HS-5 (cell line): ENCODE measurements at places on chromosomes 11 and 22.
A peak's percentile ranks its signal among the peaks of the same experiment; 100 is the strongest.

DNA sequence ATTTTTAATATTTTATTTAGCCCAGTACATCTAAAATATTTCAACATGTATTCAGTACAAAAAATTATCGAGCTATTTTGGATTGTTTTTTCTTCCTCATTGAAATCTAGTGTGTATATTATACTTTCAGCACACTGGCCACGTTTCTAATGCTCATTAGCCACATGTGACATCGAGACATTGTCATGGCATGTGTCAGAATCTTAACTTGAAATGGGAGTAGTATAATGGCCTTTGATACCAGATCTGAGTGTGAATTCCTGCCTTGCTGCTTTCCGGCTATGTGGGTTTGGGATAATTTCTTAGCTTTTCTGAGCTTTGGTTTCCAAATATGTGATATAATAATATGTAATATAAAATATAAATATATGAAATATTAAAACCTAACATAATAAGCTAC is 54.3 kb downstream of the BCL2L13 start:
- DNase-seq, result no peak

DNA sequence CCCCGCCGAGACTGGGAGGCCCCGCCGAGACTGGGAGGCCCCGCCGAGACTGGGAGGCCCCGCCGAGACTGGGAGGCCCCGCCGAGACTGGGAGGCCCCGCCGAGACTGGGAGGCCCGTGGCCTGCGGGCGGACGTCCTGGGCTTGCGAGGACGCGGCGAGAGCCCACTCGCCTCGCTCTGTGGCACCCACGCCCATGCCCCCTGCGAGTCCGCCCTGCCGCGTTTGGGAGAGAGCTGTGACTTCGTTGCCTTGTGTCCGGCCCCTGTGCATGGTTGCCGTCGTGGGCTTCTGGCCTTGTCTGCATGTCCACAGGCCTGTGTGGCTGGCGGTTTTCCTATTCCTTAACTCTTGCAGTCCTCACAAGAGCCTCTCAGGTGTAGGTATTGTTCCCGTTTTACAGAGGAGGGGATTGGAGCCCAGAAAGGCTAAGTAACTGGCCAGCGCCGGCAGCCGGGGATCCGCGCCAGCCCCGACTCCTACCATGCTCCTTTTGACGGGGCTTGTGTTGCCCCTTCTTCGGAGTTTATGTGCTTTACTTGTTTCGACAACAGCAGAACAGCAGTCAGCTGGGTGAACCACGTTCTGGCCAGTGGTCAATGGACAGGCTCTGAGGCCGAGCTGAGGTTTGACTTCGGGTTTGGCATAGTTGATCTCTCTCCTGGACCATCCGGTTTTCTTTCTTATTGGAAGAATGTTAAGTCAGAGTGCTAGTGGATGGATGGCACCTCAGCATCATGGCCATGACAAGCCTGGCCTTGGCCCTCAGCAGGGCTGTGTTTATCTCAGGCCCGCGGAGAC is 741 bp downstream of the PHRF1 start:
- no peak for DNase-seq

- no peak for DNase-seq
Measured at GRCh38 chr22:43299736-43300135, 43.4 kb downstream of the SCUBE1 start.

- DNase-seq, result no peak
Measured at GRCh38 chr22:36549033-36549432, 20.1 kb upstream of the EIF3D start.

- DNase-seq, result no peak
Measured at GRCh38 chr11:109984634-109985289, 108.4 kb upstream of the ZC3H12C start.

DNA sequence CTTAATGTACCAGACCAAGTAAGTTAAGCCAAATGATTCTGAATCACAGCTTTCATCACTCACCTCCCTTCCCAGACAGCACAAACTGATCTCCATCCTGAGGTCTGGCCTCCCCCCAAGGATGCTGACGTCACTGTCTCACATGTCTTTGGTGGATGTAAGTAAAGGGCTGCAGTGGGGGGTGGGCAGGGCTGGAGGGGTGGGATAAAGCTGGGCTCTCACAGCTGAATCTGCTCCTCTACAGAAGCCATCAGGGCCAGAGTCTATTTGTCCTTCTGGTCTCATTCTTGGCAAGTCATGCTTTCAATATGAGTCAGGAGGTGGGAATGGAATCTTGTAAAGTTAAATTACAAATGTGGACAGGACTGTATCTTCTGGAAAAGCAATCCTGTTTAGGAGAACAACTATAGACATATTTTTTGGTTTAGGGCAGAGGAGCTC is 32.7 kb downstream of the P4HA3 start:
- peak; percentile 83 for DNase-seq

GRCh38 chr11:15158351-15159015 is 43.8 kb downstream of the INSC start:
- DNase-seq, result peak; percentile 46

DNA sequence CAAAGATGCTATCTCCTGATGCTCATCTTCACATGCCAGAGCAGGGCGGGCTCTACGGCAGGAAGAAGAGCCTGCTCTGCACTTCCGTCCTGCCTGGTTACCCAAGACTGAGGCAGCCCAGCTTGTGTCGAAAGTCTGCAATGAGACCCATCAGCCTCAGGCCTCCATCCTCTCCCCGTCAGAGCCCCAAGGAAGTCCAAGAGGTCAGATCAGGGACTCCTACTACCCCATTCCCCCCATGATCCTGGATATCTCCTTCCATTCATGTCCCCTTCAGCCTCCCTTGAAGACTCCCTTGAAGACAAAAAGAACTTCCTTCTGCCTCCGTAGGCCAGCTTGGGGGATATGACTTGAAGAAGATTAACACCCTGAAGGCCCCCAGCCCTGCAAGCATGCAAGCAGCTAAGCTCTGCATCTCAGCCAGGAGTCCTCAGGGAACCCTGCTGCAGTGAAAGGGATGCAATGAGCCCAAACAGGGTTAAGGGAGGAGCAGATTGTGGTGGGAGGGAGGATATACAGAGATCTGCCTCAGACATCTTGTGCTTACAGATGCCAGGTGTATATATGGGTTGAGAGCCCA is 85.6 kb downstream of the TRIM29 start:
- no peak for DNase-seq

DNA sequence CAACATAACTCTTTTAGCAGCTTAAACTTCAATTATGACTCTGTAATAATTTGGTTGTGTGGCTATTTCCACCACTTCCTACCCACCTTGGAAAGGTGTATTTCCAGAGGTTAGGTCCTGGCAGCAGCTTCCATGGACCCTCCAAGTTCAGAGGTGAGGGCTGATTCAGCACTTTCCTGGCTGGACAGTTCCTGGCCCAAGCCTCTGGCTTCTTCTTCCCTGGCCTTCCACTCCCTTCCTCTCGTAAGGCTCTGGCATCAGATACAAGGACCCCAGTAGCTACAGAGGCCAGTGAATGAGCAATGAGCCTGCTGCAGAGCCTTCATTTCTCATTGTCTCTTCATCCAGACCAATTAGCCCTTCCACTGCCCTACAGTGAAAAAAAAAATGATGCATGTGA is 98.1 kb upstream of the KIRREL3 start:
- DNase-seq, result no peak

GRCh38 chr11:18540207-18541009 is 13.7 kb upstream of the TSG101 start:
- DNase-seq, result no peak

DNA sequence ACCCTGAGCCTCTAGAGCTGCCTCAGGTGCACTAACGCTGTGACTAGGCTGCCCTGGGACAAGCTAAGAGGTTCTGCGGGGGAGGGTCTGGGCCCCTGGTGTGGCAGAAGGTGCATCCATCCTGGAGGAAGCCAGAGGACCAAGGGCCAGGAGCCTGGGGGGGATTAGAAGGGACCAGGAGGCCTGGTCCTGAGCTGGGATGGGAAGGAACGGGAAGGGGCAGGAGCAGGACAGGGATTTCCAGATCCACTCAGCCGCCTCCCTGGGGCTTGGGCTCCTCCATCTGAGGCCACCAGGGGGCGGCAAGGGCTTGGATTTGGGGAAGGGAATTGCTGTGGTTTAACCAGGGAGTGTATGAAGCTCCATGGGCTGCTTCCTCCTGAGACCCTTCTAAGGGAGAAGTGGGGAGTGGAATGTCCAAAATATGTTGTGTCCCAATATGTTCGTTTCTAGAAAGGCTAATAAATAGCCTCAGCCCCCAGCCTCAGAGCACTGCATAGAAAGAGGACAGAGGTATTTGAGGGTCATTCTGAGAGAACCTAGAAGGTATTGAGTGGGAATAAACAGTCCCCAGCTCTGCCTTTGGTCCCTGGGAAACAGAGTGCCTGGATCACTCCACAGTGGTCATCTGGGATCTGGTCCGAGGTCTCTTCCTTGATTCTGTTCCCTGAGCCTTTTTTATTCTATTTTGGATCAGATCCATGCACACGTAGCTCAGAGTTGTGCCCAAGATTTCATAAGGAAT is 17.4 kb upstream of the PRAME start:
- DNase-seq, result no peak

DNA sequence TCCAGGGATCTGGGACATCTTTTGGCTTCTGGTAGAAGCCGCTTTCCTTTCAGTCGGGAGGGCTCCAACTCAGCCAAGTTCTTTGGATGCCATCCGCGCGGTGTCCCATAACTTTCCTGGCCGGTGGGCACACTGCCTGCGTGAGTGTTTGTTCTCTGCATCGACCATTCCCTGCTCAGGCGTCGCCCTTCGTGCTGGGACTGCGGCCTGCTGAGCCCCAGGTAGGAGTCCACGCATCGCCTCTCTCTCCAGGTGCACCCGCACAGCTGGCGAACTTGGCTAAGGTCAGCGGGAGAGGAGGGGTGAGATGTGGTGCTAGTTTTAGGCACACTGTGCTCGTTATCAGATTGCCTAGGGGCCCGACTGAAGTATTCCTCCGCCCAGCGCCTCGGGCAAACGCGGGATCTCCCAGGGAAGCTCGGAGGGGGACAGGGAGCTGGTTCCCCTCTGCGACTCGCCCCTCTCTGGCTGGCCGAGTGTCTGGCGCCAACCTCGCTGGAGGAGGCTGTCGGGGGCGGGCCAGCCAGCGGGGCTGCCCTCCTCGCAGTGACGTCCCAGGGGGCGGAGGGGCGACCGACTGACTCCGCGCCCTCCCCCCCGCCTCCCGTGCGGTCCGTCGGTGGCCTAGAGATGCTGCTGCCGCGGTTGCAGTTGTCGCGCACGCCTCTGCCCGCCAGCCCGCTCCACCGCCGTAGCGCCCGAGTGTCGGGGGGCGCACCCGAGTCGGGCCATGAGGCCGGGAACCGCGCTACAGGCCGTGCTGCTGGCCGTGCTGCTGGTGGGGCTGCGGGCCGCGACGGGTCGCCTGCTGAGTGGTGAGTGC is at the start of gene LAYN:
TSS of gene LAYN (plus strand) at position 607 of the 823 bp plus-strand sequence. CDS start at position 731, 124 bp downstream.
- no peak for DNase-seq

GRCh38 chr11:60077216-60077817 is 11.1 kb upstream of the MS4A2 start:
- DNase-seq, result no peak

DNA sequence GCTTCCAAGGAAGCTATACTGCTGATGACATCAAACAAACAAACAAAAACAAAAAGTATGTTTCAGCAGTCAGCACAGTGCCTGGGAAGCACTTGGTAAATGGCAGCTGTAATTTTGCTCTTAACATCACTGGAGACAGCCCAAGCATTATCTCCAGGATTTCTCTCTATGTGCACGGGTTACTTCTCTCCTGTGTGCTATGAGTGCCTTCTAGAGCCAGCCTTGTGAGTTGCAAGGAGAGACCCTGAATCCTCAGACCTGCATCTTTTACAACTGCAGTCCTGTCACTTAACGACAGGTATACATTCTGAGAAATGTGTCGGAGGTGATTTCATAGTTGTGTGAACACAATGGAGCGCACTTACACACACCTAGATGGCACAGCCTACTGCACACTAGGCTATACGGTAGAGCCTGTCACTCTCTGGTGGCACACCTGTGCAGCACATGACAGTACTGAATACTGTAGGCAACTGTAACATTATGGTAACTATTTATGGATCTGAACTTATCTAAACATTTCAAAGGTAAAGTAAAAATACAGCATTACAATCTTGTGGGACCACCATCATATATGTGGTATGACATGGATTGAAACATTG is 662.5 kb upstream of the B3GAT1 start:
- DNase-seq, result no peak

DNA sequence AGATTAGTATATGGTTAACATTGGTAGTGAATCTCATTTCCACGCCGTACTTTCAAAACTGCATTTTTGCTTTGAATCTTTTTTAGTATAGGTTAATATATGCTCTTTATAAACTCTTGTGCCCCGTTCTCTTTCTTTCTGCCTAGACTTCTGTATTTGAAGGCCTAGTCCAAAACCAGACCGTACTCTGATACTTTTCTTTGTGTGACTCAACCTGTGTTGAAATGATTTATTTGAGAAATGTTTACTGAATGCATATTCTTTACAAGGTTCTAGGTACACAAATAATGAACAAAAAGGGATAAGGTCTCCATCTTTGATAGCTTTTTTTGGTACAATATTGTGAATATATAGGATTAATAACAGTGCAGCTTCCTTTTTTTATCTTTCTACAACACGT is 68.3 kb downstream of the HIPK3 start:
- DNase-seq, result no peak

DNA sequence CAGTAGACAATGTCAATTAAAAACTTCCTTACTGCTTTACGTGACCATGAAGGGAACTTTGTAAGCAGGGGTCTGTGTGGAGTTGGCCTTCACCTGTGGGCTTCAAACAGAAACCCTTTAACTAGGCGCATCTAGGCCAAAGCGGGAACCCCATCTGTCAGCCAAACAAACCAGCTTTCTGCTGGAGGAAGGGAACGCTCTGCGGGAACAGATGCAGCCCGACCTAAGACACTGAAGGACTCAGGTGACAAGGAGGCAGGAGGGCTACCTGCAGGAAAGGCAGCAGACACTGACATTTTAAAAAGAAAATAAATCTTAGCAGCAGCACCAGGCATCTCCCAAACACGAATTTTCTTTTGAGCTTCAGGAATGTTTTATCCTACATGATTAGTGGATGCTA is 78.4 kb downstream of the CADM1 start:
- no peak for DNase-seq

- DNase-seq, result no peak
Measured at GRCh38 chr22:46748908-46749675, 11.0 kb upstream of the CERK start.

GRCh38 chr11:3860375-3860774 is 4.9 kb downstream of the STIM1 start:
- no peak for DNase-seq

- DNase-seq, result no peak
Measured at GRCh38 chr11:10885703-10886363, 28.0 kb upstream of the ZBED5 start.

DNA sequence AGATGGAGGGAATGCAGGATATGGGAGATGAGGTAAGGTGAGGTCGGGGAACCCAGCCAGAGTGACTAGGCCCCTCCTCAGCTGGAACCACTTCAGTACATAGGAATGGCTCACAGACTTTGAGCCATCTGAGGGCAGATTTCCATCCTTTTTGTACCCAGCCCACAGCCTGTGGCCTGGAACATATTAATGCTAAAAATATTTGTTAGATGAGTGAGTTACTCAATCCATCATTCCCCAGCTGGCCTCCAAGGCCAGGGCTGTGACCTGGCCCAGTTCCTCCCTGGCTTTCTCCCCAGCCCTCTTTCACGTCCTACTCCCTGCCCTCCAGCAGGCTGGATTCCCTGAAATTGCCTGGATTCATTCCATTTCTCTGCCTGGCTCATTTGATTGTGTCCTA is 57.2 kb upstream of the PRDM11 start:
- peak; percentile 82 for DNase-seq

- no peak for DNase-seq
Measured at GRCh38 chr22:20037419-20037818, 16.5 kb downstream of the TANGO2 start.

- DNase-seq, result no peak
Measured at GRCh38 chr11:44868021-44868420, 82.7 kb downstream of the TP53I11 start.
